Left ventricle myocardium inferior (tissue), 1 donor: ENCODE measurements at places on chromosomes 11 and 22. TPM values are rescaled to one million over a fixed set of nuclear protein-coding genes. Genes with fewer than 3 reads are reported as not detected.

Gene ATP5MG
- total RNA-seq, result 854 TPM

Gene CD81
- 412 TPM for total RNA-seq

Gene CARNS1
- total RNA-seq, result 14.5 TPM

Gene MIAT
- 0.66 TPM for total RNA-seq

Gene OR8D1
- total RNA-seq, result not detected

Gene EIF3D
- 75.4 TPM for total RNA-seq

Gene ALDH3B2
- total RNA-seq, result not detected

DNA sequence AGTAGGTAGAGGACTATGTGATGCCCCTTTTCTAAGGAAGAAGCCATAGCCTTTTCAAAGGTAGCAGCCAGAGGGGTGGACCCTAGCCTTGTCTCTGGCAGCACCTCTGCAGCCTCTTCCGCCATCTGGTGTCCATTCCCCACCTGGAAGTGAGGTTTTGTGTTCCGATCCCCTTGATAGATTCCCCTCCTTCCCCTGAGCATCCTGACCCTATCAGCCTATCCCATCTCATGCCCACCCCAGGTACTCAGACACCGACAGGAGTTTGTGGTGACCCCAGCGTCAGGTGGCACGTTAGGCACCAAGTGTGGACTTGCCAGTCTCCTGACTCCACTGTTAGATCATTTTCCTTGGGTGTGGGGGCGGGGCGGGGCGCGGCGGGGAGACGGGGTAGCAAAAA, 398 bp upstream of the FAM89B start:
- no peak for DNase-seq

GRCh38 chr11:80163011-80163410, 722.2 kb upstream of the TENM4 start:
- DNase-seq, result no peak

GRCh38 chr22:44202261-44202789, 21.6 kb downstream of the PARVG start:
- no peak for DNase-seq

- no peak for DNase-seq
These were observed 38.7 kb downstream of the CD82 start for GRCh38 chr11:44604171-44604581.

- no peak for DNase-seq
These were observed 27.3 kb downstream of the SLC25A18 start for GRCh38 chr22:17590586-17590985.

GRCh38 chr11:96091476-96091875, 167.6 kb upstream of the MTMR2 start:
- DNase-seq, result no peak

GRCh38 chr22:19663821-19664355, 50.4 kb upstream of the SEPTIN5 start:
- peak; percentile 71 for DNase-seq

- no peak for DNase-seq
These were observed 7.8 kb upstream of the RRM1 start for GRCh38 chr11:4086575-4087353.

- DNase-seq, result no peak
These were observed 14.5 kb upstream of the MS4A7 start for GRCh38 chr11:60363542-60364470.

DNA sequence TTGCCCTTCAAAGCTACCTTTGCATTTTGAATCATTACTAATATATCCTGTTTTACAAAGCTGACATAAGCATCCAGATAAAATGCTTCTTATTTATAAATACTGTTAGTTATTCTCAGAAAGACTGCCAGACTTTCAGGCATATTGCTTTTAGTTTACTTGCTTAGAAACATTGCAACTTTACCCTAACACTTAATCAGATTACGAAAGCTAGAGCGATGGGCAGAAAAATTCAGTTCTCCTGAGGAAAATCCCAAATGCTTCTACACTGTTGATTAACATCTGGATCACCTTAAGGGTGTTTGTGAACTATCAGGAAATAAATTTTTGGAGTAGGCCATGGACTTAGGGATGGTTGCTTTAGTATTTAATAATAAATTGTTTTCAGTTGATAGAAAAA, 289.7 kb upstream of the MPPED2 start:
- no peak for DNase-seq

GRCh38 chr11:74007691-74008372, 1.1 kb downstream of the UCP3 start:
- DNase-seq, result no peak
